ENCODE measurements at places on chromosomes 3 and 15.

DNA sequence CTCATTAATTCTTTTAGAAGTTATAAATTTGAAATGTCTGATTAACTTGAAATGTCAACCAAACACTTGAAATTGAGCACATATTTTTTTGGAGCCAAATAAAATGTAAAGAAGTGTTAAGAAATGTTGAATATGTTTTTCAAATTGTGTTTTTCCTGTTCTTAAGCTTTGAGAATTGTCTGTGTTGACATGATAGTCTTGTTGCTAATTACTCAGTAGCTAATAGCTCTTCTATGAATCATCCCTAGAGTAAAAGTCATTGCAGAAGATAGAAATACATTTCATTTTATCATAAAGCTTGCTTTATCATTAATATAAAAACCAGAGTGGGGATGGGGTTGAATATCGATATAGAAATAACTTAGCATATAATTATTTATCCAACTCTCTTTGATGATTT is 41.9 kb upstream of the ABHD10 start:
- DNase-seq: no peak

DNA sequence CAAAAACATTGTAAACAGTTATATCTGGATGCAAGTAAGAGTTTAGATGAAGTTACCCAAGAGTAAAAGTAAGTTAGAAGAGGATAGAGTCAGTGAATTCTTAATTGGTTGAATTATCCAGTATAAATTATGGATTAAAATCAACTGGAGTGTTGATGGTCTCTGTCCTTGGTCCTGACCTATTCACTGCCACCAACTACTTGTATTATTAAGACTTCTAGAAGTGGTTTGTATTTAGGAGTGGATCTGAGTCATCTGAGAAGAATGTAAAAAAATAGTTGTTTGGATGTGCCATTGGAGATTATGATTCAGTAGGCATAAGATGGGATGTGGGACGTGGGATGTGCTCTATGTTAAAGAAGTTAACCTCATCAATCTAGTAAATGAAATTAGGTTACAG is 86.4 kb downstream of the SYNPR start:
- DNase-seq: no peak

DNA sequence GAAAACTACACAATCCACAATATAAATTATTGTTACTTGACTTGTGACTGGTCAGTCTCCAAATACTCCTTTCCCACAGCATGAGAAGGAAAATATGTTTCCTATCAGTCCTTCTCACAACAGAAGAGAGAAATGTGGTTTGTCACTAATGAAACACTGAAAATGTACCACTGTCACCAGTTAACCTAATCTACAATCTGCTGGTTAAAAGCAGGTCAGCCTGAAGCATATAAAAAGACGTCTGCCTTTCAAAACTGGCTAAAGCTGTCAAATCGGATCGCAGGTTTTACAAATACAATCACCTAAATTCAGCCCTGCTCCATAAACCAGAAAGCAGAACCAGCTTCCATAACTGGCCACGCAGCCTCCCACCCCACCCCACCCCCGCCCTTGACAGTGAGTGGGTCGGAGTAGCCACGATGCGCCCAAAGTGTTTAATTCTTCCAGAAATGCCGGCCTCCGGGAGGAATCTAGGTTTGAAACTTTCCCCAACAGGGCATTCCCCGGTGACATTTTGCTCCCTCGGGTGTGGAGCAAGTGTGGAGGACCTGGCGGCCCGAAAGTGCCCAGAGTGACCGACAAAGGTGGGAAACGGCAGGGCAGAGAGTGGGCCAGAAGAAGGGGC is 682 bp downstream of the ETFA start:
- no peak for DNase-seq

DNA sequence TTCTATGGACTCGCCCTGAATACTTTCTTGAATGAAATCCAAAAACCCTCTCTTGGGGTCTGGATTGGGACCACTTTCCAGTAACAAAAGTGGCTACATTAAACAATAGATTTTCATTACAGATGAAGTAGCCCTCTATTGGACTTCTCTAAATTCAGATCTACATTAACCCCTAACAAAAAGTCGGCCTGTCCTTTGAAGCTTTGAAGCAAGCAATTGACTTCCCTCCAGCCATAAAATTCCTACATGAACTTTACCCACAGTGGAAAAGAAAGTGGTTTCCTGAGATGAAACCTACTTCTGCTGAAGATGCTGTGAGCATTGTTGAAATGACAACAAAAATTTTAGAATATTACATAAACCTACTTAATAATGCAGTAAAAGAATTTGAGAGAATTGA is 967.1 kb upstream of the ROBO1 start:
- no peak for DNase-seq

DNA sequence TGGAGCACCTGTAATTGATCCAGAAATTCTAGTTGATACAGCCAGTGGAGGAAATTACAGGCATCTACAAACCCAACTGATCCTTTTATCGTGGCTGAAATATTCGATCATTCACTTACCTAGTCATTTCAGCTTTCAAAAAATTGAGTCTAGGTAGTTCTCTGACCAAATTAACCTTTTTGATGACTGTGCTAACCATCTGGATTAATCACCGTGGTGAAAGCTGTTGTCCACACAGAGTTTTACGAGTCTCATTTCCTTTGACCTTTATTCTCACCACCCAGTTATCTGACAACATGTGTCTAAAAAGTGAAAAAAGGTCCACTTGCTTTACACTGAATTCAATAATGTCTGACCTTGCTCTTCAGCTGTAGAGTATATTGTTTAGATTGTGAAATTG is 354.3 kb downstream of the AGBL1 start:
- no peak for DNase-seq

DNA sequence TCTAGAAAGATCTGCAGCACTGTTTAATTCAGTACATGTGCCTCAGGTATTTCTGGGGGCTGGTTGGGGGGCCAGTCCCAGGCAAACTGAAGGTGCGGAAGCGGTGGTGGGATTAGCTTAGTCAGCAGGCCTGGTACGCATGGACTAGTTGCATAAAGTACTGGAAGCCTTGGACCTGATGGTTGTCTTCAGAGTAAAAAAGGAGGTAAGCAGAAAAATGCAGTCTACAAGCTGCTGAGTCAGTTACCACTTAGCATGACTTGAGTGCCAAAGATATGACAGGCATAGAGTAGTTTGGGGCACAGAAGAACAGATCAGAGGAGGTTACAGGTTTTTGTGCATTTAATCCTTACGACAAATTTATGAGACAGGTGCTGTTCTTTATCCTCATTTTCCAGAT is 19.9 kb upstream of the GOLGA8J start:
- no peak for DNase-seq

- DNase-seq: no peak
Measured at GRCh38 chr3:73255609-73256029, 194.2 kb downstream of the EBLN2 start.
